ENCODE measurements at places on chromosomes 1 and 21. TPM values are rescaled to one million over a fixed set of nuclear protein-coding genes. Genes with fewer than 3 reads are reported as not detected.

DNA sequence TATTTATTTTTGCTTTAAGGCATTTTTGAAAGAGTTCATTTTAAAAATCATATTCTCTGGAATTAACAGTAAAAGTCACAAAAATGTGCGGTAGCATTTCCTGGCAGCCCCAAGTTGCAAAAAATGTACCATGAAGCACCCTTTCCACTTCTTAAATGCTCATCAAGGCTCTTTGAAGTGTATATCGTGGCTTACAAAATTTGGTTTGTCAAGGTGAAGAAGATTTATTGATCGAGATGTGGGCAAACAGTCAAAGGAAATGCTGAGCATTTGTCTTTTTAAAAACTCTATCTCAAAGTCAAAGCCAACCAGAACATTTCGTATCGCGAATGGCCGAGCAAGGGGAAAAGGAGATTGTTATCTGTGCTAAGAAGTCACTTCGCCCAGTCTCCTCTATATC, 277.5 kb upstream of the KAZN start:
- DNase-seq: no peak

GRCh38 chr1:67935560-67935959, 102.3 kb upstream of the GNG12 start:
- no peak for DNase-seq

- DNase-seq: no peak
These were observed 486.5 kb downstream of the SIPA1L2 start for GRCh38 chr1:232143315-232143886.

DNA sequence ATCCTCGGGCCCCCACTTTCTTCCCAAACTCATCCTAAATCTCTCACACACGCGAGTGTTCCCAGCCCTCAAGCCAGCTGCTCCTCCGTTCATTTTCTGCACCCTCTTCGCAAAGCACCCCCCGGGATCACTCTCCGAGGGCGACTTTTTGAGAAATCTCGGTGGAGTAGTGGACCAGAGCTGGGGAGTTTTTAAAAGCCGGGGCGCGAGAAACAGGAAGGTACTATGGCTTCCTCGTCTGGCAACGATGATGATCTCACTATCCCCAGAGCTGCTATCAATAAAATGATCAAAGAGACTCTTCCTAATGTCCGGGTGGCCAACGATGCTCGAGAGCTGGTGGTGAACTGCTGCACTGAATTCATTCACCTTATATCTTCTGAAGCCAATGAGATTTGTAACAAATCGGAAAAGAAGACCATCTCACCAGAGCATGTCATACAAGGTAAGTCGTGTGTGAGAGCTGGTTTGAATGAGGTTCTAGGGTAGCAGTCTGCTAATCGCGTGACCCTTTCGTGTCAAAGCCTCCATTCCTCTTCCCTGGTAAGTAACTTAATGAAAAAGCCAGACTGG, 800 bp downstream of the DR1 start:
- no peak for DNase-seq

- no peak for DNase-seq
These were observed 159.0 kb upstream of the CD34 start for GRCh38 chr1:208069908-208070307.

GRCh38 chr1:57506941-57507340, 83.1 kb upstream of the DAB1 start:
- no peak for DNase-seq

GRCh38 chr21:20424943-20425342, 573.3 kb upstream of the NCAM2 start:
- no peak for DNase-seq

SYT6 gene
- polyA plus RNA-seq: not detected

DNA sequence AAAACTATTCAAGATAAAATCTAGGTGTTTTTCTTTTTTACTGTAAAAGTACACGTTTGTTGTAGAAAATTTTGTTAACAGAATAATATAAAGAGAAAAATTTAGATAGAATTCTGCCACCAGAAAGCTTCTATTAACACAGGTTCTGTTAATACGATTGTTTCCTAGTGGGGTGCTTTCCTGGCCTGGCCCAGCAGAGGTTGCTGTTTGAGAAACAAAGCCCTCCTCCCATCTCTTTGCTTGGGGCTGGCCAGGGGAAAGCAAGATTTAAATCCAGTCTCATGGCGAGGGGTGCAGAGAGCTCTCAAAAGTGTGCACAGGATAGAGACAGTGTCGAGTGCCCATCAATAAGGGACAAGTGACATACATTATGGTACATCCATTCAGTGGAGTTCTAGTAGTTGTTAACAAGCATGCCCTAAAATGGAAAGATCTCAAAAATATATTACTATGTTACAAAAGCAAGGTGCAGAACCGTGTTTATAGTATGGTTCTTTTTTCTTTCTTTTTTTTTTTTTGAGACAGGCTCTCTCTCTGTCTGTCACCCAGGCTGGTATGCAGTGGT, 14.6 kb upstream of the ACBD3 start:
- no peak for DNase-seq

LDLRAD1 gene
- polyA plus RNA-seq: not detected

DNA sequence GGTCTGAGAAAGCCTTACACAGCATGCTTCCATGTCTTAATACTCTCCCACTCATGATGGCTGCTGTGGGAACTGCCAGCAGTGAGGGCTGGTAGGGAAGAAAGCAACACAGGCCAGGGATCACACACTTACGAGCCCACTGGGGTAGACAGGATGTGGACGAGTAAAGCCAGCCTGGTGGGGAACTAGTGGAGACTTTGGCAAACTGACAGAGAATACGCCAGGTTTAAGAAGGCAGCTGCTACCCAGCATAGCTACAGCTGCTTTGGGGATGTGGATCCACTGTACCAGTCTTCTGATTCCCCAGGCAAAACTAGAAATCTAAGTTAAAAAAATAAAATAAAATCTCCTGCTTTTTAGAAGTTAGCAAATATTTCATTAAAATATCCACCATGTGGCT, 664.0 kb downstream of the SMYD3 start:
- DNase-seq: no peak

NBPF6 gene
- polyA plus RNA-seq: not detected

CD1E gene
- polyA plus RNA-seq: not detected

GBP2 gene
- polyA plus RNA-seq: 56.8 TPM

Data from AG04450 (cell line).